ENCODE measurements at places on chromosomes 5 and 9.
A peak's percentile ranks its signal among the peaks of the same experiment; 100 is the strongest.

GRCh38 chr9:3241290-3241689 is 284.5 kb downstream of the RFX3 start:
- H3K27me3 ChIP-seq = no peaks in the 10 kb centered on the region
- no peak for DNase-seq
- no peak overlapping the region for H3K27ac ChIP-seq
- H3K4me1 ChIP-seq = no peaks in the 10 kb centered on the region
- H3K36me3 ChIP-seq = peaks cover under 1% of the 10 kb centered on the region

- no peak overlapping the region for H3K27ac ChIP-seq
- H3K4me3 ChIP-seq = no peak overlapping the region
- no peaks in the 10 kb centered on the region for H3K36me3 ChIP-seq
- H3K4me1 ChIP-seq = no peaks in the 10 kb centered on the region
- no peak for DNase-seq
Measured at GRCh38 chr9:91937056-91937455, 13.0 kb downstream of the ROR2 start.

- H3K4me1 ChIP-seq = no peaks in the 10 kb centered on the region
- no peaks in the 10 kb centered on the region for H3K36me3 ChIP-seq
- no peak for DNase-seq
- no peaks in the 10 kb centered on the region for H3K27me3 ChIP-seq
- no peak overlapping the region for H3K4me3 ChIP-seq
Measured at GRCh38 chr5:147971472-147971871, 65.1 kb upstream of the C5orf46 start.

- peaks cover 30% of the 10 kb centered on the region for H3K4me1 ChIP-seq
- DNase-seq = no peak
- no peaks in the 10 kb centered on the region for H3K27me3 ChIP-seq
- H3K36me3 ChIP-seq = no peaks in the 10 kb centered on the region
- no peak overlapping the region for H3K4me3 ChIP-seq
- peak overlapping the region; percentile 51 for H3K27ac ChIP-seq
Measured at GRCh38 chr9:136973618-136974617, 3.4 kb upstream of the PTGDS start.
